Activated T-cell treated with anti-CD3 and anti-CD28 coated beads, Interleukin-2, amount 50 U/mL, for 72 hours (primary cell): ENCODE measurements at places on chromosomes 16 and 17.
A peak's percentile ranks its signal among the peaks of the same experiment; 100 is the strongest.

- peak; percentile 95 for DNase-seq
These were observed 30.6 kb downstream of the RPTOR start for GRCh38 chr17:80575057-80575875.

DNA sequence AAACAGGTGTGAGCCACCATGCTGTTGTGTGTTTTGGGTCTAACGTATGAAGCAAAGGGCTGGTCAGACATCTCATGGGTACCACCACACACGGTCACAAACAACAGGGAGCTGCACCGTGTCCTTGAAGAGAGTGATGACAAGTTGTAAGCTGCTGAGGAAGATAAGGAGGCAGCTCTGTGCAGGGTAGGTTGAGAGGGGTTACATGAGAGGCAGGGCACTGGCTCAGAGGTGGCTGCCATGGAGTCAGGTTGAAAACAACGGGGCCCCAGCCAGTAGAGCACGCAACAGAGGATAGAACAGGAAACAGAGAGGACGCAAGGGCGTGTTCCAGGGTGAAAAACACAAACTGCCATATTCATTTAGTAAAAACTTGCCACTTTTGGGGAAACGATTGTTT is 52.2 kb downstream of the TRARG1 start:
- no peak for DNase-seq

GRCh38 chr17:34302636-34303035 is 16.6 kb upstream of the CCL8 start:
- DNase-seq, result no peak

DNA sequence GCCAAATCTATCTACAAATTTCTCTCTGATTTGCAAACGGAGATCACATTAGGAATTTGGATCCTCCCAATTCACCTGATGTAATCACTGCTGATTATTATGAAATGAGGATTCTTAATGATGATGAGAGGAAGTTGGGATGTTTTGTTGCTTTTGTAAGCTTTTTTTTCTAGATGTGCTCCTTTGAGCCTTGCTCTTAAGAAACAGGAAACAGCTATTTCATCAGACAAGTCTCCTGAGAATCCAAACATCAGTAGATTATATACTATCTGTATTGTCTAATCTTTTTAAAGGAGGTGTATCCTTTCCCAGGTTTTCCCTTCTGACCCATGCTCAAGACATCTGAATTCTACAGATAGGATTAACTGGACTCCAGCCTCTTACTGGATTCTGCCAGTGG is 73.3 kb downstream of the KIF2B start:
- no peak for DNase-seq

DNA sequence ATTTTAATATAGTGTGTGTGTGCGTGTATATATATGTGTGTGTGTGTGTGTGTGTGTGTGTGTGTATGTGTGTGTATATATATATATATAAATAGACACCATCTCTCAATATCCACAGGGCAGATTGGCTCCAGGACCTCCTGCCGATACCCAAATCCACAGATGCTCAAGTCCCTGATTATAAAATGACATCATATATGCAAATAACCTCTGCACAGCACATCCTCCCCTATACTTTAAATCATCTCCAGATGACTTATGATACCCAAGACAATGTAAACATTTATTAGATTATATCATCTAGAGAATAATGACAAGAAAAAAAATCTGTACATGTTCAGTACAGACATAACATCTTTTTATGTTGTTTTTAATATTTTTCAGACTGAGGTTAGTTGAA is 7.8 kb downstream of the DUSP3 start:
- no peak for DNase-seq

- no peak for DNase-seq
These were observed 85.4 kb upstream of the MED13 start for GRCh38 chr17:62150471-62150870.

DNA sequence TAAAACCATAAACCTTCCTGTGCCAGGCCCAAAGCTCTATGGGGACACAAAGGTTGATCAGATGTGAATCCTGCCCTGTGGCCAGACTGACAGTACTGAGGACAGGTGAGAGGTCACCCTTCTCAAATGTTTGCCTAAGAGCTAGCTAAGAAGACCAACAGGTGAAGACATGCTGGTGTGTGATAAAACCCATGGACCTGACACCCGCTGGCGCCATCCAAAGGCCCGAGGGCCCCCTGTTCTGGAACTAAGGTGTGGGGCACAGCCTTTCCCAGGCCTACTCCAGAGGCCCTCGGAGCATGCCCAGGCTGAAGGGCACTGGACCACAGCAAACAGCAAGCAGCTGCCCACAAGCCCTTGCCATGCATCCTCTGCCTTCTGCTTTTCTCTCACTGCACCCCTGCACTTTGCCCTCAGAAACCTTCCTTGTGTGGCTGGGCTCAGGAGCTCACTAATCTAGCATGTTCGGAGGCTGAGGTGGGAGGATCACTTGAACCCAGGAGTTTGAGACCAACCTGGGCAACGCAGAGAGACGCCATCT is 5.2 kb upstream of the CDK3 start:
- no peak for DNase-seq

DNA sequence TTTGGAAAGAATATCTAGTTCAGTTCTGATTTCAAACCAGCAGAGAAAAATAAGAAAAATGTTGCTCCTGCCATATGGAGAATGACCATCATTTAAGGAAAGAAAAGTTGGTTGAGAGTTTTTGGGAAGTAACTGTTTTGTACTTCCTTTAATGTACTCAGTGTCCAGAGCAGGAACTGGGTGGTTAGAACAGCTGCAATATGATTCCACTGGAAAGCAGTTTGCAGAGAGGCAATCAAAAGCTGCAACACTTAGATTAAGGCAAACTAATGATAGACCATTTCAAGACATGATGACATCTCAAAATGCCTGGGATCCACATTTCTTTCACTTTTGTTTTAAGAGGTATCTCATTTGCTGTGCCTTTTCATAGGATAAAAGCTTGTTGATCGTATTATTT is 313.3 kb upstream of the HSBP1 start:
- no peak for DNase-seq

DNA sequence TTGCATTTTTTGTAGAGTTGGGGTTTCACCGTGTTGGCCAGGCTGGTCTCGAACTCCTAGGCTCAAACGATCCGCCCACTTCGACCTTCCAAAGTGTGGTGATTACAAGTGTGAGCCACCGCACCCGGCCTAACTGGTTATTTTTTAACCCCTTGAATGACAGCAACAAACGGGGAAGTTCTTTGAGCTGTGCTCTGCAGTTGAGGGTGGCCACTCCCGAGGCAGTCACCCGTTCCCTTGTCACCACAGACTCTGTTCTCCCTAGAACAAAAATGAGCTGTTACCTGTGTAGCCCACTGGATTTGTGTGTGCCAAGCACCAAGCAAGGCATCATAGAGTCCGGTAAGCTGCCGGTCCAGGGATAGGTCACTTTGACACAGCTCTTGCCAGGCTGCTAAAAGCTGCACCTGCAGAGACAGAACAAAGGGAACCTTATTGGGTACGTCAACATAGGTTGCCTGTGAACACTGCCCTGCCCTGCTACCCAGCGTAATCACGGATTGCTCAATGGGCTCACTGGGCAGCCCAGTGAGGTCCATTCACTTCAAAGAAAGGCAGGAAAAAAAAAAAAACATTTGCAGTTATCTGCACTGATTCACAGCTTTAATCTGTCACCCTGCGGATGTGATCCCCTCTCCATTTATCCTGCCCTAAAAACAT is 19.6 kb downstream of the COG7 start:
- no peak for DNase-seq

DNA sequence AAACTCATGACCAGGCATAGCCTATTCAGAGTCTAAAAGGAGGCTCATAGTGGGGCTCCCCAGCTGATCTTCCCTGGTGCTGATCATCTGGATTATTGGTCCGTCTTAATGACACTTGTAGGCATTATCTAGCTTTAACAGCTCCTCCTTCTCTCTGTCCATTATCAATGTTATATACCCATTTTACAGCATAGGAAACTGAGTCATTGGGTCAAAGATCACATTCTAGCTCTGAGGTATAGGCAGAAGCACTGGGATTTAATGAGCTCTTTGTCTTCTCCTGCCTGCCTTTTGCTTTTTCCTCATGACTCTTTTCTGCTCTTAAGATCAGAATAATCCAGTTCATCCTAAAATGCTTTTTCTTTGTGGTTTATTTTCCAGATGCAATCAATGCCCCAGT is 756 bp downstream of the CCL2 start:
- no peak for DNase-seq

- no peak for DNase-seq
These were observed 40.4 kb downstream of the CFDP1 start for GRCh38 chr16:75392906-75393305.

DNA sequence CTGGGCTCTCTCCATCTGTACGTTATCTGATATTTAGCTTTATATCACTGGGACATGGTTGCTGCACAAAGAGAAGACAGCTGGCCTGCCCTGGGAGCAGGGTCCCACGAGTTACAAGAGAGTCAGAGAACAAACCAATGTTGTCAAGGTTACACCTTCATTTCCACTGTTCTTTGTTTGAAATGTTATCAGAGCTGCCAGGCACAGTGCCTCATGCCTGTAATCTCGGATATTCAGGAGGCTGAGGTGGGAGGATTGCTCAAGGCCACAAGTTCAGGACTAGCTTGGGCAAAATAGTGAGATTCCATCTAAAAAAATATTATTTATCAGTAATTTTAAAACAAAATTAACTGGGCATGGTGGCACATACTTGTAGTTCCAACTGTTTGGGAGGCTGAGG is 34.6 kb downstream of the ATP6V0A1 start:
- DNase-seq, result no peak

DNA sequence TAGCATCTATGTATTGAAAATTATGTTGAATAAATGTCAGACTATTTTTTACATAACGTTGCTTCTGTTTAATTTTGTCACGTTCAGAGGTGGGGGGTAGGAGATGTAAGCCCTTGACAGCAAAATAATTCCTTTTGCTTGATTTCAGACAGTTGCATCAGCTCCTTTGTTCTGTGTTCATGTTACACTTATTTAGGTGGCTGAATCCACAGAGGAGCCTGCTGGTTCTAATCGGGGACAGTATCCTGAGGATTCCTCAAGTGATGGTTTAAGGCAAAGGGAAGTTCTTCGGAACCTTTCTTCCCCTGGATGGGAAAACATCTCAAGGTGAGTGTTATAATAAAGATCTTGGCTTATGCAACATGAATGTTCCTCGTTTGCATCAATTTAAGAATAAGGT is 4.5 kb downstream of the HERPUD1 start:
- no peak for DNase-seq

DNA sequence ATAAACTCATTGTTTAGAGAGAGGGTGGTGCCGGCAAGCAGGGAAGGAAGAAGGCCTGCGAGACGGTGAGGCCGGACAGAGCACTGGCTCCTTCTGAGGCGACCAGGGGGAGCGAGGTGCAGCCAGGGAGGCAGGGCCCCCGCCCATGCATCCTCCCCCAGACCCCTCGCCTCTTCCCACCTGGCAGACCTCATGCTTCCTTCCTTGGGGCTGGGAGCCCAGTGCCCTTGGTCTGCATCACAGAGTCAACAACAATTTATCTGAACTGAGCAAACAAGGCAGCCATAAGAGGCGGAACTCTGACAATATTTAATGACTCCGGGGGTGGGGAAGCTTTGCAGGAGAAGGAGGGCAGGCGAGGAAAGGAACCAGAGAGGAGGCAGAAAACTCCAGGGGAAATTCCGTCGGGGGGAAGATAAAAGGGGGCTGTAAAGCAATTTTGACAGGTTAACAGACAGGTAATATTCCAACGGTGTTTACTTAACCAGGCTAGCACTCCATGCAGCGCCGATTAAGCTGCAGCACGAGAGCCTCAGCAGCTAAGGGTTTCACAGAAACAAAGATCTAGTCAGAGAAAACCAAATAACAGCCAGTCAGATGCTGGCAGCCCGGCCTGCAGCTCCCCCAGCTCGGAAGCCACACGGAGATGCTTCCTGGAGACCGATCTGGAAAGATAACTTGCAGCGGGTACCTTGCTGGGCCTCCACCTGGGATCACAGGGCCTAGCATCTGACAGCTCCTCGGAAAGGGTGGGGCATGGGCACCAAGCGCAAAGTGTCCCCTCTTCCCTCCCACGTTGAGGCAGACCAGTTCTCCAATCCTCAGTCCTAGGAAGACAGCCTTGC is 398.2 kb downstream of the SOX9 start:
- no peak for DNase-seq

GRCh38 chr16:58120234-58120633 is 8.9 kb downstream of the CFAP20 start:
- DNase-seq, result no peak

DNA sequence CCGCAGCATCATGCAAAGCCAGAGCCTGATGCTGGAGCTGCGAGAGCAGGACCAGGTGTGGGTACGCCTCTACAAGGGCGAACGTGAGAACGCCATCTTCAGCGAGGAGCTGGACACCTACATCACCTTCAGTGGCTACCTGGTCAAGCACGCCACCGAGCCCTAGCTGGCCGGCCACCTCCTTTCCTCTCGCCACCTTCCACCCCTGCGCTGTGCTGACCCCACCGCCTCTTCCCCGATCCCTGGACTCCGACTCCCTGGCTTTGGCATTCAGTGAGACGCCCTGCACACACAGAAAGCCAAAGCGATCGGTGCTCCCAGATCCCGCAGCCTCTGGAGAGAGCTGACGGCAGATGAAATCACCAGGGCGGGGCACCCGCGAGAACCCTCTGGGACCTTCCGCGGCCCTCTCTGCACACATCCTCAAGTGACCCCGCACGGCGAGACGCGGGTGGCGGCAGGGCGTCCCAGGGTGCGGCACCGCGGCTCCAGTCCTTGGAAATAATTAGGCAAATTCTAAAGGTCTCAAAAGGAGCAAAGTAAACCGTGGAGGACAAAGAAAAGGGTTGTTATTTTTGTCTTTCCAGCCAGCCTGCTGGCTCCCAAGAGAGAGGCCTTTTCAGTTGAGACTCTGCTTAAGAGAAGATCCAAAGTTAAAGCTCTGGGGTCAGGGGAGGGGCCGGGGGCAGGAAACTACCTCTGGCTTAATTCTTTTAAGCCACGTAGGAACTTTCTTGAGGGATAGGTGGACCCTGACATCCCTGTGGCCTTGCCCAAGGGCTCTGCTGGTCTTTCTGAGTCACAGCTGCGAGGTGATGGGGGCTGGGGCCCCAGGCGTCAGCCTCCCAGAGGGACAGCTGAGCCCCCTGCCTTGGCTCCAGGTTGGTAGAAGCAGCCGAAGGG is 24.2 kb downstream of the C1QTNF1 start:
- DNase-seq, result no peak

DNA sequence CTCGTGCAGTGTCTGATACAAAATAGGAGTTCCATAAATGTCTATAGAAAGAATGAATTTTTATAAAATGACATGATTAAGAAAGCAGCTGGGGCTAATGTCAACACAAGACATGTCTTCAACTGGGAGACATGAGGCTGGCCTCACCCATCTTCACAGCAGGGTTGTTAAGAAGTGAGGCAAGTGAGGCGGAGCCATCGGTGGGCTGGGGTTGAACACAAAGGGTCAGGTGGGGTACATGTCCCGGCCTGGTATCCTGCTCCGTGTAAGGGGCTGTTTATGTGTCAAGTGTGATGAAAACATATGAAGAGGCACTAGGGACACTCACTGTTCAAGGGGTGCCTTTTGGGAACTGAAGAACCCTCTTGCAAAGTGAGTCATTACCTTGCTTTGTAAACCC is 22.1 kb downstream of the CDK5R1 start:
- no peak for DNase-seq

DNA sequence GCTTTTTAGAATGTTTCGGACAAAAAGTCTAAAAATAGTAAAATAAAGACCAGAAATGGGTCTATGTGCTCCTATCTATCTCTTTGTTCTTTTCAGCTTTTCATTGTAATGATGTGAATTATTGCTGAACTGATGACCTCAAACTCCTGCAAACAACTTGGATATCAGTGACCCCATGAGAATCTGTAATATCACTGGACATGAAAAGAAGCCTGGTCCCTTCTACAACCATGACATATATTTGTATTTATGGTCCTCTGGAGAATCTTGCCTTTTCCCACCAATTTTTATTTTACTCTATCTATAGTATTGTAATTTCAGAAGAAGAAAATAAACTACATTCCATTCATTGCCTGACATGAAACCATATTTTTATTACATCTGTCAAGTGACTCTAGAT is 740.7 kb upstream of the CA10 start:
- no peak for DNase-seq
